ENCODE measurements at places on chromosomes 12 and 14. TPM values are rescaled to one million over a fixed set of nuclear protein-coding genes. Genes with fewer than 3 reads are reported as not detected.

DNA sequence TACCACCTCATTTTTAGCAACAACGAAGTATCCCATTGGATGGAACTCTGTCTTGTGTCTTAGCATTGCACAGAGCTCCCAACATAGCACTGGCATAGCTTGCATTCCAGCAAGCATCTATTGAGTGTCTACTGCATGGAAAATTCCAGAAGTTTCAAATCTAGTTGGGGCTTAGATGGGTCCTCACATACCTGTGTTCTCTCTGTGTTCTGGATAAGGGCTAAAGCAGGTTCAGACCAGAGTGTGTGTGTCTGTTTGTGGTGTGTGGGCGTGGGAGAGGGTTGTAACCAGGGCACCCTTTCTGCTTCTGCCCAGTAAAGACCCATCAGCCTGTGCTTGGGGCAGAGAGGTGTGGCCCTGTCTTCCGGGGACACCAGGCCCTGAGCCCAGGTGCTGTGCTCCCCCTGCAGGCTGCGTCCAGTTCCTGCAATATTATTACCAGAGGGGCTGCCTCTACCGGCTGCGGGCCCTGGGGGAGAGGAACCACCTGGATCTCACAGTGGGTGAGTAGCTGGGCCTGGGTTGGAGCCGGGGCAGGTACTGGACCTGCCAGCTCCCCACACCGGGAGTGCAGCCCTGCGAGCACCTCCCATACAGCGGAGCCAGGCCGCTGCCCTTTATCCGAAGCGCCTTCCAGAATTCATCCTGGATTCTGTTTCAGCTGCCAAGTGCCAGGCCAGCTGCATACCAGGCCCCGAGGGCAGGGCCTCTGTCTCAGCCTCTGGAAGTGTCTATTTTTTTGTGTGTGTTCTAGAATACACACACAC lies 20.3 kb downstream of the RHOF start:
- DNase-seq = no peak

Gene GPR84
- total RNA-seq = not detected

Gene FAM186B
- total RNA-seq = 0.48 TPM

Gene ERC1
- 46.1 TPM for total RNA-seq

- DNase-seq = no peak
Observed at GRCh38 chr14:104895207-104895785, 29.4 kb upstream of the PLD4 start.
